ENCODE measurements at places on chromosomes 7 and 10.

- no peak for DNase-seq
Observed at GRCh38 chr10:129929343-129930292, 34.5 kb downstream of the EBF3 start.

DNA sequence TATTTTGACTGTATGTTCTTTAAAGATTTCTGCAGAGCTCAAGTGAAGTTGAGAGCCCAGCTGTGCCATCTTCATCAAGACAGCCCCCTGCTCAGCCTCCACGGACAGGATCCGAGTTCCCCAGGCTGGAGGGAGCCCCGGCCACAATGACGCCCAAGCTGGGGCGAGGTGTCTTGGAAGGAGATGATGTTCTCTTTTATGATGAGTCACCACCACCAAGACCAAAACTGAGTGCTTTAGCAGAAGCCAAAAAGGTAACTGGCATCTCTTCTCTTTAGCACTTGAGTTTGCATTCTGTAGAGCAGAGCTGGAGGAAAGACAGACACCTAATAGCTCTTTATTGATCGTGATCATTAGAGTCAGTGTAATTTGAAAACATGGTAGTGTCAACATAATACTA lies 33.7 kb downstream of the MCM10 start:
- no peak for DNase-seq

GRCh38 chr7:27183682-27184336 lies 1.2 kb downstream of the HOXA11 start:
- DNase-seq = no peak

GRCh38 chr10:59580026-59580863 lies 129.4 kb downstream of the SLC16A9 start:
- DNase-seq = peak; percentile 27

DNA sequence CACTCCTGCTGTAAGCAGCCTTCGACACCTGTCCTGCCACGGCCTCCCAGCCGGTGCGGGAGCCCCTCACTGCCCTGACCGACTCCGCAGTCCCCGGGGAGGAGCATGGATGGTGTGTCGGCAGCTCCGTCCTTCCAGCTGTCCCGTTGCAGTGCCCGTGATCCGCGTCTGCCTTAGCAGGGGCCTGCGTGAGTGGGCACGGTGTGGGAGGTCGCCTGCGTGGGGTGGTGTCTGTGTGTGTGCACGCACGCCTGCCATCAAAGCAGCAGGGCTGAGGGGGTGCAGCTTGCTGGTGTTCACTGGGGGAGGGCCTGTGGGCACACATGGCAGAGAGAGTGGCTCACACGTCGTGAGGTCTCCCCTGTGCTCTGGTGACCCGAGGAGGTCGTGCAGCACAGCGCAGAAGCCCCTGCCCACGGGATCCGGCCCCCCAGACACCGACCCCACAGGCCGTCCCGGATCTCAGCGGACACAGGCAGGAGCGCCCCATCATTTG lies 10.3 kb downstream of the MAFK start:
- no peak for DNase-seq

DNA sequence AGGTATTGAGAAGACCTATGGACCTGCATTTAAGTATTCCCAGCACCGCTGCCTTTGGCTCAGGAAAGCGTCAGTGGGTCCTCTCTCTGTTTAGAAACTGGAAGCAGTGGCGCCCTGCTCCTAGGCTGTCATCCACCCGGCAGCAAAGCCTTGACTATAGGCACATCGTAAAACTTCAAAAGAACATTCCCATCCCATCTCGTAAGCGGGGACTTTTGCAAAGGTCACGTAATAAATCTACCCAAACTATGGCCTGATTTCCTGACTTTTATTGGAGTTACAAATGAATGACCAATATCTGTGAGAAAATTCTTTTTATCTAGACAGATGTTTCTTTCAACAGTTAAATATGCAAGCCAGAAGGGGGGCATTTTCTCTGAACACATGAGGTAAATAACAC lies 115.8 kb upstream of the TCERG1L start:
- no peak for DNase-seq

DNA sequence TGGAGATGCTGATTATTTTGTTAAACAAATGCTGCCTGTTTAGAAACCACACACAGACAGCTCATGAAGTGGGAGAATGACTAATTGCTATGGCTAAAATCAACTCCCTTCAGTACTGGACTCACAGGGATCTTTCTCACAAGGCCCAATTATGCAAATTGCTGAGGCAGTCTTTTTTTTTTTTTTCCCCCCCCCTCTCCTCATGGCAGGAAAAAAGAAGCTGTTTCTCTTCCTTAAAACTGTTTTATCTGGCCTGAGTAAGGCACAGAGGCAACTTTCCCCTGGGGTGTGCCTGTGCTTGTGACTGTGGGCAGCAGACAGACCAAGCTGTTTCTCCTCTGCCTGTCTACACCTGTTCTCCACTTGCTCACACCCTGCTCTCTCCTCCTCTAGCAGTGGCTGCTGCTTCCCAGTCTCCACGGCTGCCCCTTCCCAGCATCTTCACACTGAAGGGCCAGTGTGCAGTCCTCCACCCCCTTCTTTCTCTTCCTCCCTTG lies 65.4 kb upstream of the STEAP1B start:
- DNase-seq = no peak

DNA sequence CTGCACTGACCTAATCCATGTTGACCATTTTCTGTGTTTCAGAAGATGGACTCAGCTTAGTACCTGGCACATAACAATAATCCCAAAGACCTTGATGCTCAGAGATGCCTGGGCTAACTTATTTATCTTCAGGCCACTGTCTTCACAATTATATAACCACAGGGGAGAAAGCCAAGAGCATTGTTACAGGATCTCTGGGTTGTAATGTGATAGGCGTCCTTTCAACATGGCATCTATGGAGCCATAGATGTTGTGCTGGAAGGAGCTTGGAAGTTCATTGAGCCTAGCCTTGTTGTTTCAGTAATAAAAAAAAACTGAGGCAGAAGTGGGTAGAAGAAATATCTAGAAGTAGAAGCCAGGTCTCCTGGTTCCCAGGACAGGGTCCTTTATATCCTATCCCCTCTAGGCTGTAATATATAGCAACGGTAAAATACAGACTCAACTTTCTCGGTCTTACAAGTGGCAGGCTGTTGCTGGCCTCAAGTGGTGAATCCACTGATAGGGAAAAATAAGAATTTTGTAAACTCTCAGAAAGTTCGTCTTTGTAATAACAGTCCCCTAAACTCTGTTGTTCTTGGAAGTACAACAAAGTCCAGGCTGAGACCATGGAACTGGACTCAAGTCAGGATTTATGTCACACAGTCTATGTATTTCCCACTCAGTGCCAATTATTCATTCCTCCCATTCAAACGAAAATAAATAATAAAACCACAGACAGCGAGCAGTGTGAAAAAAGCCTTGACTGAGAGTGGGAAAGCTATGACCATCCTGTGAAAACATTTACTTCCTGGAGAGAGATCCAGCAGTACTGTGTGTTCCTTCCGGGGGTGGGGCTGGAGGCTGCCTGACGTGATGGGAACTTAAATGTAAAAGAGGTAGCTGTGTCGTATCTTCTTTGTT lies 277.6 kb downstream of the REEP3 start:
- DNase-seq = no peak

DNA sequence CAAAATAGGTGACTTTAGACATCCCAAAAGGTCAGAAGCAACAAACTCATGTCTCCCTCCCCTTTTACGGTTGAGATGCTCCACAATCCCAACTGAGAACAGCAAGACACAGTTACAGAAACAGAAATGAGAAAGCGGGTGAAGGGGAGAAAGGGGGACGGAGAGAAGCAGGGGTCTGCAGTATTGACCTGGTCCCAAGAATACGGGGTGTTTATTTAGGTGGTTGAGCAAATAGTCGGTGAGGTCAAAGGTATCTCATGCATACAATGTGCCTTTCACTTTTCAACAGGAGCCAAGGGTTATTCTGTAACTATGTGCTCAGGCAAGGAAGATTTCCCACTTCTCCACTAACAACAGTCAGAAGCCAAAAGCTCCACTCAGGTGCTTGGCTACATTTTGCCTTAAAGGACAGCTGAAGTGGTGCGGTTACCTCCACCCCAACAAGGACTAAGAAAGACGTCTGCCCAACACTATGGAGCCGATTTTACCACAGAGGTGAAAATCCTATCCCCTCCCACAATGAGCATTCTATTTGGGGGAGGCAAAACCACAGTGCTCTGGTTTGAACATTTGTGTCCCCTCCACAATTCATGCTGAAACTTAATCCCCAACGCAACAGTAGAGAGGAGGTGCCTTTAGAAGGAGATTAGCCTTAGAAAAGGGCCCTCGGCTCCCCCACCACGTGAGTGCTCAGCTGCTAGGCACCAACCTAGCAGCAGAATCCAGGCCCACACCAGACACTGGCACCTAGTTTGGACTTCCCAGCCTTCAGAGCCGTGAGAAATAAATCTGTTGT lies 77.9 kb downstream of the PARD3 start:
- DNase-seq = no peak

DNA sequence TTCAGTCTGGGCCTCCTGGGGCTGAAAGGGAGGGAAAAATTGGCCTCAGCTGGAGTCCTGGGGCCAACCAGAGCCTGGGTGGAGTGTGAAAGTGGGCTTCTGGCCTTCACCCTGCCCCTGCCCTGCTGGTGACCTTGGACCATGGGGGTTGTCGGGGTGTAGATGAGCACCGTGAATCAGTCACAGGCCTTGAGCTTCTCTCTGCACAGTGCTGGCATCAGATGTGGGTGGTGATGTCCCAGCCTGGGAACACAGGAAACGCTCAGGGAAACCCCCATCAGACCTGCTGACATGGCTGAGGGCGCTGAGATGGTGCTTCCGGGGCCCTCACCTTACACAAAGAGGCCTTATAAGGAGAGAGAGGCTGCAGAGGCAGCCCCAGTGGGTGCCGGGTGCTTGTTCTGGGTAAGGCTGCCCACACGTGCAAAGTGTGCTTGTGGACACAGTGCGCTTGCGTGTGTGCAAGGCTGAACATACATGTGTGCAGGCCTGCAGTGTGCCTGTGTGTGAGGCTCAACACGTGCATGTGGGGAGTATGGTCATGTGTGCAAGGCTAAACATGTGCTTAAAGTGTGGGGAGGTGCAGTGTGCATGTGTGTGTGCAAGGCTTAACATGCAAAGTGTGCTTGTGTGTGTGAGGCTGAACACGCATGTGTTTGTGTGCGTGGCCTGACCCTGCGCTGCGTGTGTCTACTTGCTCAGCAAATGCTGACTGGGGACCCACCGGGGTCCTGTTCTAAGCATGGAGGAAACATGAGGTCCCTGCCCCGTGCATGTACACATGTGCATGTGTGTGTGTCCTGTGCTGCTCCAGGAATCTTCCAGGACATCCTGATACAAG lies 6.5 kb downstream of the ARPC1B start:
- DNase-seq = no peak

GRCh38 chr10:71969929-71970328 lies 5.7 kb downstream of the CHST3 start:
- no peak for DNase-seq

DNA sequence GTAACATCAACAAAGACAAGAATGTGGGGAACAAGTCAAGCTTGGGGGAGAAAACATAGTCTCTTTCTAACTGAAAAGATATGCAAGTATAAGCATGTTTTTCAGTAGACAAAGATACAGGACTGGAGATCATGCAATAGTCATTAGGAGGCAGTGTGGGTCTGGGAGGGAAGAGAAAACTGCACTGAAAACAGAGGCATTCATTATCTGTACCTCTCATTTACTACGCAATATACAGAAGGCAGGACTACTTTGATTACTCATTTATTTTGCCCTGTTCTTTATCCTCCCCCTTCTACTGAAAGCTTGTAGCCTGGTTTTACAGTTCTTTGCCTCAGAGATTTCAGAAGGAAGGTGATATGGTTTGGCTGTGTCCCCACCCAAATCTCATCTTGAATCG lies 341.2 kb downstream of the CRPPA start:
- no peak for DNase-seq

- DNase-seq = no peak
Observed at GRCh38 chr10:21843645-21844044, 159.9 kb downstream of the DNAJC1 start.

GRCh38 chr7:155184923-155185322 lies 112.8 kb upstream of the INSIG1 start:
- no peak for DNase-seq

DNA sequence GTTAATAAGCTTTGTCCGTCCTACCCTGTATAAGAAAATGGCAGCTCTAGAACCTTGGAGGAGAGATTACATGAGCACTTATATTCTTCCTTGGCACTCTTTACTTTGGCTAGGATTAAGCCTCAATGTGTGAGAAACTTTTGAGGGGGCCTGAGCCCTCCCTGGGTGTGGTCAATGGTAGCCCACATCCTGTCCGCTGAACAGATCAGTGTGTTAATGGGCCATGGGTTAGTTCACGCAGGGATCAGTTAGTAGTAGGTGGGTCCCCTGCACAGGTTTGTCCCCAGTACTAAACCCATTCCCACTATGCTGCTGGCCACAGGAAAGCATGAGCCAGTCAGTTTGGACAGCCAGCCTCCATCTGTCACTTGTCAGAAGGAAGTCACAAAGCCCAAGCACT lies 20.2 kb upstream of the IKZF1 start:
- DNase-seq = no peak

DNA sequence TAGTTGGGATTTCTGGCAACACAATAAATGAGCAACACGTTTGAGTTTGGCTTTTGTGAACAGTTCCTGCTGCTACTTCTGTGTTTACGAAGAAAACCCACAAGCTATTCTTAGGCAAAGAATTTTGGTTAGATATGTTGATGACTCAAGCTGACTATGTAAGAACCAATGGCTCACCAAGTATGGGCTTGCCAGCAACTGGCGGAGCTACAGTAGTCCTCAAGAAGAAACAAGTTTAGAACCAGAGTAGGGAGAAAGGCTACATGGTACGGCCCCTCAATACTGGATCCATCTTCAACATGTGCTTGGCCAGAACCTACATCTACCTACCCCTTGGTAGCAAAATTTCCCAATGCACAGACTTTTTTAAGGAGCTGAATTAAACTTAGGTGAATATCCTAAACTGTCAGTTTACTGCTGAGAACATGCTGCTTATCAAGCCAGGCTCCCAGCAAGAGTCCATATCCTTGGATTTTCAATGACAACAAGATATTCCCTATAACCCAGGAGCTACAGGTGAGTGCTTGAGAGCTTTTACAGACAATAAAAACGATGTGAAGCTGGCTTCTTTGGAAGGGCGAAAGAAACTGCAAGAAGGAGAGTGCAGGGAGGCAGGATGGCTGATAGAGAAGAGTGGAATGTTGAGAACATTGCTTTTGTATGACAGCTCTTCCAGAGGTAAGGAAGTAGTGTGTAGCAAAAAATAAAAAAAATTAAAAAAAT lies 74.3 kb upstream of the ASAH2 start:
- no peak for DNase-seq

- no peak for DNase-seq
Observed at GRCh38 chr7:140304191-140304799, 94.0 kb downstream of the SLC37A3 start.
